DMS53 (cell line): ENCODE measurements at places on chromosomes 11 and 22.

DNA sequence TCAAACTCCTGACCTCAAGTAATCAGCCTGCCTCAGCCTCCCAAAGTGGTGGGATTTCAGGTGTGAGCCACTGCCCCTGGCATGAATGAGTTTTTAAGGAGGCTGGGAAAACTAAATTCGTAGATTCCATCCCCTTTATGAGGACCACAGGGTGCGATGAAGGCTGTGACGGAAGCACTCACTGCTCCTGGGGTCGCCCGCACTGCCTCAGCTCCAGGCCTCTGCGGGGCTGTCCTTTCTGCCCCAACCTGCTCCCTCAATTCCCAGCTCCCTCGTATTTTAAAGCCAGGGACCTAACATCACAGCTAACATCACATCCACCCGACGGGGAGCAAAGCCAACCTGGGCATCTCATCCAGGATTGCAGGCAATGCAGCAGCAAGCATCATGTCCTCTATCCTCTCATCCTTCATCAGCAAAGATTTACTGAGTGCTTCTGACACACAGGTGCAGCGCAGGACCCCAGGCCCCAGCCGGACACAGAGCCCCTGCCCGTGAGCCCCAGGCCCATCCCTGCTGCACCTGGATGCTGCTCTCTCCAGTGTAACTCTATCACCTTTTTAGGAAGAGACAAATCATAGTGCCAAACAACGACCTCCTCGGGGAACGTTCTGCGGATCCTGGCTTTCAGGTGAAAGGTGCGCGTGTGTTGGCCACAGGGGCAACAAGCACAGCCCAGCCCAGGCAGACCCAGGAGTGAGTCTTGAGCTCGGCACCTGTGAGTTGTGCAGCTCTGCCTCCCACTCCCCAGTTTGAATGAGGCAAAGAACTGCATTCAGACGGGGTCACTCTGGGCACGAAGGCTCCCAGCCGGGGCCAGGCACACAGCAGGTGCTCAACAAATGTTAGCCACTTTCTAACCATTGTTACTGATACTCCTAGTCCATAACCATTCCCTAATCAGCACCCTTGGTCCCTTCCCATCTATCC is 134.3 kb downstream of the CRYBB2 start:
- DNase-seq = no peak

DNA sequence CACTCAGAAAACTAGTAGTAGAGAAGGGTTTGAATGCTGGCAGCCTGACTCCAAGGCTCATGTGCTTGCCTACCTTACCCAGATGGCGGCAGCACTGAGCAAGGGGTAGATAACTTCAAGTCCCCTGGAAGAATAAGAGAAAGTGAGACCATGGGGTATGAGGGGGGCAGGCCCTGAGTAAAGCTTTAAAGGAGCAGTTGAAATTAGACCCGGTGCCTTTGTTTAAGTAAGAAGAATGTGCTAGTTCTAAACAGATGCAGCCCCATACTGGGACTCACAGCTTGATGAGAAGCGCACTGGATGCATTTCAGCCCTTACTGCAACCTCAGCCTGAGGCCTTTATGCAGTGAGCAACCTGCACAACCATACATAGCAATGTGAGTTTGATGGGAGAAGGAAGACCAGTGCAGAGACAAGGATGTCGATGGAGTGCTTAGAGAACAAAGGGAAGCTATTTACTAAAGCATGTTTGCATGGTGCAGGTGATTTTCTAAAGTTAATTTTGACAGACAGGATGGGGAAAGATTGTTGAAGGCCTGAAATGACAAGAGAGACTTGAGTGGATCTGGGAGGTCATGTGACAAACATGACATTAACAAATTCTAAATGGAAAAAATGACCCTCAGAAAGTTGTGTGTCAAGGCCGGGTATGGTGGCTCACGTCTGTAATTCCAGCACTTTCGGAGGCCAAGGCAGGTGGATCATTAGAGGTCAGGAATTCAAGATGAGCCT is 27.1 kb upstream of the TMA7B start:
- peak; percentile 72 for DNase-seq

DNA sequence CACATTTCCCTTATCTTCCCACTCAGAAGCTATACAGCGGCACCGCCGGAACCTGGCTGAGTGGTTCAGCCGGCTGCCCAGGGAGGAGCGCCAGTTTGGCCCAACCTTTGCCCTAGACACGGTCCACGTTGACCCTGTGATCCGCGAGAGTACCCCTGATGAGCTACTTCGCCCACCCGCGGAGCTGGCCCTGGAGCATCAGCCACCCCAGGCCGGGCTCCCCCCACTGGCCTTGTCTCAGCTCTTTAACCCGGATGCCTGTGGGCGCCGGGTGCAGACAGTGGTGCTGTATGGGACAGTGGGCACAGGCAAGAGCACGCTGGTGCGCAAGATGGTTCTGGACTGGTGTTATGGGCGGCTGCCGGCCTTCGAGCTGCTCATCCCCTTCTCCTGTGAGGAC is 4.9 kb downstream of the NLRX1 start:
- no peak for DNase-seq

DNA sequence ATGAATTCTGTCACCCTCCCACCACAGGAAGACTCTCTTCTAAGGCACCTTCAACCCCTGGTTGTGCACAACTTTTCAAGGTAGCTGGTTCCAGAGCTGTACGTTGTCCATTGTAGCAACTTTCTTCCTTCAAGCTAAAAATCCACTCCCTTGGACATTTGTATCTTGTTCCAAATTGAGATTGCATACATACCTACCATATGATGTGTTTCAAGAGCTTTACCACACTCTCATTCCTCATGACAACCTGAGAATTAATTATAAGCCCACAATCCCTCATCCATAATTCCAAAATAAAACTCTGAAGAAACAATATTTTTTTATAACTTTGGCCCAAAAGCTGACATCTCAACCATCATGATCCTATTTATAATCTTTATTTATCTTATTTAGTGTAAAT is 3.0 kb downstream of the OR52W1 start:
- no peak for DNase-seq

DNA sequence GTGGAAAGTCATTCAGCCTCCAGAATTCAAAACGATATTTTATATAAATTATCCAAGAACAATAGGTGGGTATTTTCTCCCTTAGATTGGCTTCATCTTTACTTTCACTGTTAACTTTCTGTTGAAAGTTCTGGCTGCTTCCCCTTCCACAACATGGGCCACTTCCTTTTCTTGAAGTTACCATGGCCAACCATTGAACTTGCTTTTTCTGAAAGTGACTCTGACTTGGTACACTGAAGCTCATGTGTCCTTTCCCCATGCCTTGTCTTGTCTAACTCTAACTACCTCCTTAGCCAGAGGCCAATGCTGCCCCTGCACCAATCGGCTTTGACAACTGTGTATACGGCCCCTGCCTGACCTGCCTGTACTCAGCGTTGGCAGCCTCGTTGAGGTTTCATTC is 225.2 kb downstream of the FAT3 start:
- no peak for DNase-seq

GRCh38 chr11:35373284-35373933 is 45.9 kb downstream of the SLC1A2 start:
- peak; percentile 89 for DNase-seq

DNA sequence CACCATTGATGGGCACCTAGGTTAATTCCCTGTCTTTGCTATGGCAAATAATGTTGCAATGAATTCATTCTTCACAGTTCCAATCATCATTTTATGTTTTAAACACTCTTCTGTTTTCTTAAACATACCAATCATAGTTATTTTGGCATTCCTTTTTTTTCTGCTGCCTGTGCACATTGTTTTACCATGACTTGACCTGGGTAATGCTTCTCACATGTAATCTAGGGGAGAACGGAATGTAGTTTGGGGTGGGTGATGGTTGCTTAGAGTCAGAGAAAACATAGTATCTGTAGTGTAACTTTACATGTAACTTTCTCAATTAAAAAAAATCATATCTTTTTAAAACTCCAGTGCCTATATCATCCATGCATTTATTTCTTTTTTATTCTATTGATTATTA is 1945.3 kb upstream of the RAG2 start:
- no peak for DNase-seq

- DNase-seq = peak; percentile 56
Observed at GRCh38 chr11:133082453-133082781, 449.9 kb downstream of the OPCML start.

DNA sequence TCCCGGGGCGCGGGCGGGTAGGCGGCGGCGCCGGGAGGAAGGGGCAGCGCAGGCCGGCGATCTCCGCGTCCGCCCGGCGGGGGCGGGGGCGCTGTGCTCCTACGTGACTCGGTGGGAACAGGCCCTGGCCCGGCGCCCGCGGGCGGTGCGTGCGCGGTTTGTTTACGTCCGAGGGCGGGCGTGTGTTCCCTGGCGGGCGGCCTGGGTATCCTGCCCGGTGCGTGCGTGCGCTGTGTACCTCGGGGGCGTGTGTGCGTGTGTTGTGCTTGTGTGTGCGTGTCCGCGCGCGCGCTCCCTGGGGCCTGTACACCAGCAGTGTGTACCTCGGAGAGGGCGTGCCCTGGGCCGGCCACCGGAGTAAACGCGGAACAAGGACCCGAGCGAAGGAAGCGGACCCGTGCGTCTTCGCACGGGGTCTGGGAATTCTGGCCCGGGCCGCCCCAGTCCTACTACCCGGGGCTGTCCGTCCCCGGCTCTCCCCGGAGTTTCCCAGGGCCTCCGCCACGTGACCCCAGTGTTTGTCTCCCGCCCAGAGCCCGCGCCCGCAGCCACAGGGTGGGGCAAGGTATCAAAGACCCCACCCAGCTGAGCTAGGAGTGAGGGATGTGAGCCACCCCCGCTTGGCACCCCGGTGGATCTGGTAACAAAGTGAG is 769 bp downstream of the MAFF start:
- peak; percentile 72 for DNase-seq

- peak; percentile 62 for DNase-seq
Observed at GRCh38 chr11:122139595-122139866, 23.5 kb upstream of the BLID start.

GRCh38 chr11:65298655-65299179 is 15.9 kb upstream of the CDC42EP2 start:
- DNase-seq = no peak

- no peak for DNase-seq
Observed at GRCh38 chr11:99565333-99565732, 544.6 kb downstream of the CNTN5 start.

- DNase-seq = no peak
Observed at GRCh38 chr11:32108576-32108975, 17.7 kb downstream of the RCN1 start.

DNA sequence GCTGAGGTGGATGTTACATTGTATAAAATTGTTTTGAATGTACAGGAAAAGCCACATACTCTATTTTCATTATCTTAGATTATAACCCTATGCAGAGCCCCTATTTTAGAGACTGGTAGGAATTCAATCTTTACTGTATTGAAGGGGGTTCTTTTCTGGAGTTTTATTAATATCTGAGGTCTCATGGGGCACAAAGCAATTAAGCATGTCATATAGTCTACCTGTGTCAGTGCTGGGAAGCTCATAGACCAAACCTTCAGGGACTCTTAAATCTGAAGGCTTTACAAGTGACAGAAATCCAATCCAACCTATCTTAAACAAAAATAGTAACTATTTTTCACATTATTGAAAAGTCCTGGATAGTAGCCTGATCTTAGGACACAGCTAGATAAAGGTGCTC is 733.7 kb downstream of the NELL1 start:
- DNase-seq = no peak

- no peak for DNase-seq
Observed at GRCh38 chr11:123537726-123538125, 107.7 kb downstream of the GRAMD1B start.

DNA sequence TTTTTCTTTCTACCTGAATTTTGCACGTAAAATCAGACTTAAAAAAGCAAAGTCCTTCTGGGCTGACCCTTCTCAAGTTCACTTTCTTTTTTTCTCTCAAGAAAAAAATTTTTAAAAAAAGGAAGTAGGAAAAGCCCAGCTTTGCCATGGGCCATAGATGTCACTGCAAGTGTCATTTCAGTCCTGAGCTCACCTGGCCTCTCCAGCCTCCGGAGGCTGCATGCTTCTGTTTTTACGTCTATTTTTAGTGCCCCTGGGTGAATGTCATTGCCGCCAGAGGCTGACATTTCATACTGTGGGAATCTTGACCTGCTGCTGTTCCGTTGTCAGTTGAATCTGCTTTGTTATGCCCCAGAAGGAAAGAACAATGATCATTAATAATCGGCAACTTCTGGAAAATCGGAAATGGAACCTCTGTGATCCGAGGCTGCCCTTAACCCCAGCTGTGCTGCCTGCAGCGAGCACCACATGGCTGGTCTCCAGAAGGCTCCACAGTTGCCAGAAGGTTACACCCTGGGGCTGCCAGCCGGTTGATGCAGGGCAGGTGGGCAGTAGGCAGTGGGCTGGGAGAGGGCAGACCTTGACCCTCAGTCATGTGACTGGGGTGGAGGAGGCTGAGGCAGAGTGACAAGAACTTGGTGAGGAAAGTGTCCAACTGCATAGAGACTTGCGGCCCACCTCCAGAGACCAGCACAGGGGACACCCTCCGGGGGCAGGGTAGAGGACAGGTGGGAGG is 16.7 kb upstream of the MYEOV start:
- DNase-seq = no peak

- no peak for DNase-seq
Observed at GRCh38 chr22:47059701-47060161, 297.3 kb downstream of the TBC1D22A start.

DNA sequence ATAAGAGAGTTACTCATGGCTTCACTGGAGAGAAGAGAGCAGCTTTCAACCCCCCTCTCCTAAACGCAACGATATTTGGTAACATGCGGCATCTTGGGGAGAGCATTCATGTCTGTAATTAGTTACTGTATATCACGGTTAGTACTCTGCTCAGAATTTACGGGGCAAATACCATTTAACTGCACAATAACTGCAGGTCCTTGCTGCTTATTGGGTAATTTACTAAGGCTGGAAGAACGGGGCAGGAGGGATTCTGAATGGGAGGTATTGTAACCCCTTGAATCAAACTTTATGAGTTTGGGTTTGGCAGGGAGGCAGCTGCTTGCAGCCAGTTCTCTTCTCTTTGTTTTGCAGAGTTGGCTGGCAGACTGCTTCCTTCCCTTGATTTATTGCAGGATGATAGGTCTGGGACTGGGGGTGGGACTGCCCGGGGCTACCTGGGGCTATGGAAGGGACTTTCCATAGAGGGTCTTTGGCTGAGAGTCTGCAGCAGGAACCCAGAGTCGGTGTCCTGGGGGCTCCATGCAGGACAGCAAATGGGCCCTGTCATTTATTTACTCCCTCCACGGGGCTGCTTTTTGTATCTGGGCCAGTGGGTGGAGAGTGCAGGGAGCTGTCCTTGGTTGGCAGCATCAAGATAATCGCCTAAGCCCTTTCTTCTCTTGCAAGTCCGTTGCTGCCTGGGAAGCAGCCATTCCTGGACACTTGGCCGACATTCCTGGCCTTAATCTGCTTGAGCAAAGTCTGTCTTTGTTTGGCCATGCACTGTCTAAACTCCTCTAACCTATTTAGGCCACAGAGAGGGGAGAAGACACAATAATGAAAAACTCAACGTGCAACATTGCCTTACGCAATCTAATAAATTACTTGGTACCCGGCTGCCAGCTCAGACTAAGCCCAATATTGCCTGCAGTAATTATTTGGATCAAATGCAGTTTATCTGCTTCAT is 188.9 kb downstream of the ST3GAL4 start:
- DNase-seq = no peak

- DNase-seq = no peak
Observed at GRCh38 chr11:69344570-69345145, 50.7 kb downstream of the MYEOV start.
